Lung microvascular endothelial cell (primary cell): ENCODE measurements at places on chromosomes 2 and 18. TPM values are rescaled to one million over a fixed set of nuclear protein-coding genes. Genes with fewer than 3 reads are reported as not detected.
A peak's percentile ranks its signal among the peaks of the same experiment; 100 is the strongest.

DNA sequence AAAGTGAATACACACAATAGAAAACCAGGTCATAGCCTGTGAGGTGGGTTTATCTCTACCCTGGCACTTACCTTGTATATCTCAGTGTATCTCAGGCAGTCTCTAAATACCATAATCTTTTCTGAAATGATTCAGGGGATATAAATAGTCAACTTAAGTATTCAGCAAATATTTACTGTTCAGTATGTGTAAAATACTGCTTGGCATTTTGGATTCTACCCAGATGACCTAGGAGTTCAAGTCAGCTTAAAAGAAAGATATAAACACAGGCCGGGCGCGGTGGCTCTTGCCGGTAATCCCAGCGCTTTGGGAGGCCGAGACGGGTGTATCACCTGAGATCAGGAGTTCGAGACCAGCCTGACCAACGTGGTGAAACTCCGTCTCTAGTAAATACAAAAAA is 23.8 kb downstream of the GRHL1 start:
- DNase-seq = peak; percentile 27

DNA sequence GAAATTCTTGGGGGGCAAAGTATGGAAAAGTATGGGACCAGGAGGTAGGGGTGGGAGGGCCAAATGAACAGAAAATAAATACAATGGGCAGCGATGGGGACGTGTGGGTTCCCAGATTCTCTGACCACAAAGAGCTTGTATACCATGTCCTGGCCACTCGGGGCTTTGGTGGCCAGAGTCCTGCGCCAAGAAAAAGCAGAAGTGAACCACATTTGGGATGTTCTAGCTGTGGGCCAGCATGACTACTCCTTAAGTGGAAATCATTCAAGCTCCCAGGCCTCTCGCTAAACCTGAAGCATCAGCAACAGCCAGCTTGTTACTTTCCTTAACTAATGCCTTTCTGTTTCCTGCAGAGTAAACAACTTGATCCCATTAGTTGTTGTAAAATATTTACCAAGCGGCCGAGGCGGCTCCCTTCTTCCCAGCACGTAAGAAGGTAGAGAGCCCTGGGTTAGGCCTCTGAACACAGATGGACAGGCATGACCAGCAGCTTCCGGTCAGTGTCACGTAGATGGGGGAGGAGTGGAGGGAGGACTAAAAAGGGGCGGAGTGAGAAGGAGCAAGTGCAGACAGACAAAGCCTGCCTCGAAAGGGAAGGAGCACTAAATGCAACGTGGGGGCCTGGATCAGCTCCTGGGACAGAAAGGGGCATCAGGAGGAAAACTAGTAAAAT is 88.2 kb downstream of the GALNT14 start:
- DNase-seq = no peak

DNA sequence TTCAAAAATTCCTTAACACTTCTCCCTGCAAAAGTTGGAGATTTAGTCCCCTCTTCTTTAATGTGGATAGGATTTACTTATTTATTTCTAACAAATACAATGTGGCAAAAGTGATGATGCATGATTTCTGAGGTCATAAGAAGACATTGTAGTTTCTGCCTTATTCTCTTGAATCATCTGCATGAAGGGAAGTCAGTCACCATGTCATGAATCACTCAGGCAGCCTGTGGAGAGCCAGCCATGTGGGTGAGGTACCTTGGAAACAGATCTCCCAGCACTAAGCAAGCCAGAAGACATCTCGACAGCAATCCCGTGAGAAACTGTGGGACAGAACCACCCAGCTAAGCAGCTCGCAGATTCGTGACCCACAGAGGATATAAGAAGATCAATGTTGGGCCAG is 2.7 kb upstream of the ZC3H8 start:
- DNase-seq = no peak

DNA sequence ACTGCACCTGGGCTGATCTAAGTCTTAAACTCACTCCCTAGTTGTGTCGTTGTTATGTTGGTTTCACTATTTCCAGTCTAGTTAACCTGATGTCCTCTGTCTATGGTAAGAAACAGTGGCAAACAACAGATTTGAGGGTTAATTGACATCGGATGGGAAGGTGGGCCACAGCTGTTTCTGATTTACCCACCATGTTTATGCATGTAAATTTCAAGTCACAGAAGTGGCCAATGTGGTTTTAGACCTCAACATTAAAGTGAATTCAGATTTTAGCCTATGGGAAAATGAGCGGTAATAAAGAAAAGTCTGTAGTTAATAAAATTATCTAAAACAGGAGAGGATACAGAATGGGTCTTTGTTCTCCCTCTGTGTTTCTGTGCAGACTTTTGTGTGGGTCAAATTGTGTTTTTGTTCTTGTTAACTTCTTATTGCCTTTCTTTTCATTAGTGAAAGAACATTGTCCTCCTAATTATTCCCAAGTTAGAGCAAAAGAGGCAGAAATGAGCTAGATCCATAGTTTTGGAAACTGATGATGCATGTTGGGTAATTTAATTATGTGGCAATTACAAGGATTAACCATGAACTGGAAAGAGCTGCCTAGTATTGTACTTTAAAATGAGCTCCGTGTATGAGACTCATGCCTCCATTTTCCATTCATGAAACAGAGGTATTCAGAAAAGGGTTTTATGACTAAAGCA is 83.2 kb downstream of the LAMA3 start:
- DNase-seq = no peak

The NOL4 gene
- not detected in 2 replicates for total RNA-seq

GRCh38 chr2:39530411-39530866 is 93.4 kb upstream of the MAP4K3 start:
- DNase-seq = no peak

The MC4R gene
- total RNA-seq = not detected in 2 replicates

The STPG4 gene
- 0.20 TPM in 1 of 2 replicates, not detected in the other for total RNA-seq

GRCh38 chr18:48342125-48342524 is 67.1 kb downstream of the ZBTB7C start:
- DNase-seq = no peak

DNA sequence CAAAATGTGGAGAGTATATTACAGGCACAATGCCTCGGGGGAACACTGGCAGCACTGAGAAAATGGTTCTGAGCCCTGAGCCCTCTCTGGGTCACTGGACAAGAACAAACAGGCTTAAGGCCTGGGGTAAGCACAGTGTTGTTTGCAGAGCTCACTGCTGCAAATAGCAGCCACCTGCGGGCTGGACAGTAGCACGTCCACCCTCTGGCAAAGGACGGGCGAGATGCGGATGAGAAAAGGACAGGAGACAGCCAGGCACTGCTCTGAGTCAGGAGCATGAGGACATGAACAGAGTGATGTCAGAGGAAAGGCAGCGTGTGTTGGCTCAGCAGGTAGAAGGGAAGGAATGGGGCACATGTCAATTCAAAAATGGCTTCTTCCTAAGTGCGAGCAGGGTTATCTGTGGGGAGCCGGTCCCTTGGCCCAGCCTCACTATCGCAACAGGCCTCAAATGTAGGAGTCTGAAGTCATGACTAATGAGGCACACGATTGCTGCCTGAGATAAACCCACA is 25.9 kb upstream of the NEB start:
- DNase-seq = no peak

- no peak for DNase-seq
These were observed 19.4 kb downstream of the CFLAR start for GRCh38 chr2:201135386-201135785.

DNA sequence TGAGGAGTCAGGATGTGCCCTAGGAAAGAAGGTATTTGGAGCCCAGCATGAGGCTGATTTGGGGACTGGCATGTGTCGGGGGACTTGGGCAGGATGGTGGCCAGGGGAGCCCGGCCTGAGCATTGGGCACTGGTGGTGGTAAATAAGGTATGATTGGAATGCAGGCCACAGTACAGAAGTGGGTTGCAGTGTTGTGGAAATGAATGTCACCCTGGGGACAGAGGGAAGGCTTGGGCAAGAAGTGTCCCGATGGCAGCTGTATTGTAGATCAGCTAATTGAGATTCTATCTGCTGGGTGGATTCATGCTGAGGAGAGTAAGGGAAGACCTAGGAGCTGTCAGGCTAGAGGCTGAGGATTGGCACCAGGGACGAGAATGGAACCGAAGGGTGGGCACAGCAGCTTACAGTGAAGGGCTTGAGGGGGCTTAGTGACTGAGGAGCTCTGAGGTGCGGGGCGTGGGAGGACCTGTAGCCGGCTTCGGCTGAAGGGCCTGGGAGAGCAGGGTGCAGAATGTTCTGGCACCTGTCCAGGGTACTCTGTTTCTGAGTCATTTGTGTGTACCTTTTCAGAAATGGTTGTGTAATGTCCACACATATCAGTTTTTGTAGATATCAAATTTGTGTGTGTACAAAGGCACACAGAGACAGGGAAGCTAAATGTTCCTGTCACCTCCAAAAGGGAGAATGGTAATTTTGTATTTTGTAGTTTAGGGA is 170.2 kb downstream of the PRKCE start:
- DNase-seq = peak; percentile 46

GRCh38 chr2:76667821-76668271 is 854.3 kb downstream of the LRRTM4 start:
- no peak for DNase-seq

The MYO5B gene
- under 0.01 and 0.87 TPM in 2 replicates for total RNA-seq

The DPP10 gene
- total RNA-seq = not detected in 2 replicates

- DNase-seq = no peak
These were observed 3.7 kb upstream of the ADI1 start for GRCh38 chr2:3522961-3523421.
